ENCODE measurements at places on chromosomes 16 and 17.

- DNase-seq: no peak
These were observed 3.1 kb downstream of the ALOX15B start for GRCh38 chr17:8041979-8042378.

DNA sequence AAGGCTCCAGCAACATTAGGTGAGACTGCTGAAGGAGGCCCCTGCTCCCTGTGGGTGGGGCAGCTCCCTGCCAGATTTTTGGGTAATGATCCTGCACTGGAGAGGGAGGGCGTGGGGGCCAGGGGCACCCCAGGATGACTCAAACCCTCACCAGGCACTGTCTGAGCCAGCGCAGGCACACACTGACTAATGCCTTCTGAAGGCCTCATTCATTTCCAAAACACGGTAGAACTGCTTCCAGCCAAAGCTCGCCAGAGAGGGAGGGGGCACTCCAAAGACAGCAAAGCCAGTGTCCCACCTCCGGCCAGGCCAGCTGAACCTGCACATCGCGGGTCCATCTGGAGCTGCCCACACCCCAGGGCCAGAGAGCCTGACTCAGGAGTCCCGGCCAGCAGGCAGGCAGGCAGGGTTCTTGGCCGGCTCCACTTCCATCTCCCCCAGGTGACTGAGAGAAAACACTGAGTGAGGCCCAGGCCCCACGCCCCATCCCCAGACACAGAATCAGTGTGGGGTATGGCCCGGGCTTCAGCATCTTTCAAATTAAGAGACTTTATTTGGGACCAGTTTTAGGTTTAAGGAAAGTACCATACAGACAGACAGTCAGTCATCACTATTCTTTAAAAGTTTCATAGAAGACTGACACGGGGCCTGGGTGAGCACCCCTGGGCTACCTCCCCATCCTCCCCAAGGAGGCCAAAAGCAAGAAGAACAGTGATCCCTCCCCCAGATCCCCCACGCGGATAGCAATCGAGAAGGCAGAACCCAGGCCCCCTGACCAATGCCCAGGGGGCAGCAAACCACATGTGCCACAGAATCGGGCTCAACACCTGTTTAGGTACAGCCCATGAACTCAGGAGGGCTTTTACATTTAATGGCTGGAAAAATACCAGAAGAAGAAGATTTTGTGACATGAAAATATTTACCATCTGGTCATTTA is 2.3 kb downstream of the PIEZO1 start:
- peak; percentile 82 for DNase-seq

DNA sequence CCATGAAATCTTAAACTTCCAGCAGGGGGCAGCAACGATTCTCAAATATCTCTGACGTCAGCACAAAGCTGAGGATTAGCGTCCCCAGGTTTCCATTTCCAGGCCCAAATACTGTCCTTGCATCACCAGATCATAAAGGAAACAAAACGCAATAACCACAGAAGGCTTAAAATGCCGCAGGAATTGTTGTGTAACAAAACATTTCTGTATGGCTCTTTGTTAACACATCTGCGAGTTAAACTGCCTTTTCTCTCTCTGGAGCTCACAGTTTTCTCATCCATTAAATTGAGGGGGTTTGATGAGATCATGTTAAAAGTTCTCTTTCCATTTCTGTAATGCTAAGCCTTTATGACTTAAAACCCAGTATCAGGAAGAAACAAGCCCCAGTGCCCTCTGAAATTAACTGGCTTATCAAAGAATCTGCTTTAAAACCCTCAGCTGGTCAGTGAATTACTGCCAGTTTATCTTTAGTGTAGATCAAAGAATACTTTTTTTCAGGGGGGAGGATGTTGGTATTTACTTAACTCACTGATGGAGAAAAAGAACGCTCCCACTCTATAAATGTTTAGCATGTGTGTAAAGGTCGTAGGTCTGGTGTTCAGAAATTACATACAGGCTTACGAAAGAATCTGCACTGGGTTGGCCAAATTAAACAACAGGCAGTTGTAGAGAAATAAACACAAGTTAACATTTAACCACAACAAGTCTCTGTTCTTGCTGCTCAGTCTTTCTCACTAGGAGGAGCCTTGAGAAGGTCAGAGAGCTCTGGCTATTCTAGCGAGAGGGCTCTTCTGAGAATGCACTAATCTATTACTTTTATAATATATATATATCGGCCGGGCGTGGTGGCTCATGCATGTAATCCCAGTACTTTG is 10.6 kb upstream of the TERF2 start:
- DNase-seq: peak; percentile 64

DNA sequence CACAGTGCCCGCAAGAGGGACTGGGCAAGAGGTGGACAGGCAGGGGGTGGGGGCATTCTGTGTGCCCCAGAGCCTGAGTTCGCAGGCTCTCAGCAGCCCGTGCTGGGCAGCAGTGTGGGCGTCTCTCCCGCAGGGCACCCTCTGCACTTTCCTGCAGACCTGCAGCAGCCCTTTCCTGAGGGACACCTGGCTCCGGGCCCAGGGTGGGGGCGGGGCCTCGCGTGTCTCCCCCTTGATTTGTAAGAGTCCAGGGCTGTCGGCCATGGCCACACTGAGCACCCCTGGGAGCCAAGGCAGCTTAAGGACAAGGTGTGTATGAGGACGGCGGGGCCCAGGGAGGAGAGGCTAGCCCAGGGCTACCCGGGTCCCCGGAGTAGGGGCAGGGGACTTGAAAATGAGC is 33.4 kb upstream of the SLC38A10 start:
- no peak for DNase-seq

DNA sequence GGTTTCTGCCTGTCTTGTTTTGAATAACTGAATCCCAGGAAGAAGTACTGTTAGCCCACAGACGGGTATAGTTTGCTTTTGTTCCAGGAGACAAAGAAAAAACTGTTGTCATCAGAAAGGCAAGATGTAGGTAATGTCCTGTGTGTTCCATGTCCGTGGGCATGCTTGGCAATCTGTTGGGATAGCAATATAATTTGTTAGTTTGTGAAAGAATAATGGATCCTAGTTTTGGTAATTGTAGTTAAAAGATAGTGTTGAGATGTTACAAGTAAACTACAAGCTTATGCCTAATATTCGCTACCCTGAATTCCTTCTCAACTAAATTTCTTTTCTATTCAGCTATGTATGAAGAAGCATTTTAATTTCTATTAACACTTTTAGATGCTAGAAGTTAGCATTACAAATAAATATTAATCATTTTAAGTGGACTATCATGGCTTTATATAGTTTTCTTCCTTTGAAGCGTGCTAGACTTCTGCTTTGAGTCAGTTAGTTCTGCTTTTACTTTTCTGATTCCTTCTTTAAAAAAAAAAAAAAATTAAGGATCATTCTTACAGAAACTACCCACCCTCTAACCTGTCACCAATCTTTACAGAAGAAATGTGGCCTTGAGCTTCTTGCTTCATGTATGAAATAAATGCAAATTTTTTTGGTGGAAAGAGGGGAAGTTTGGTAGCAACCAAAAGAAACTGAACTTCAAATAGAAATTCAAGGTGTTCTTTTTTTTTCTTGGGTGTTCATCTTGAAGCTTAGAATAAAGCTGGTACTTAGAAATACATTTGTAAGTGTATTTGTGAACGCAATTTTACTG is 2.4 kb downstream of the EVI2A start:
- DNase-seq: no peak

DNA sequence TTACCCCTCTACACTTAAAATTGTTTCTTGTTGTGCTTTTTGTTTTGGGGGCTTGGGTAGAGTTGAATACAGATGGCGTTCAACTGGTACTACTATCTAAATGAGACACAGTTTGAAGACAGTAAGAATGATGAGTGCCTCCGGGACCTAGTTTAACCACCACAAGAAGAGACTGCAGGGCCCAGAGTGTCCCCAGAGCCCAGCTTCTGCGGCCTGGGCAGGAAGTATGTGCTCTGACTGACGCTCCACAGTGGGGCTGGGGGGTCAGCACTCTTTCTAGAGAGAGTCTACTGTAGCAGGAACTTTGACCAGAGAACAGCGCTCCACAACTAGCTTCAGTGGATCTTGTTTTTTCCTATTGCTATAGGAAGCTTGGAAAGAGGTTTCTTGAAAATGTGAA is 174.0 kb downstream of the VPS53 start:
- DNase-seq: no peak

- DNase-seq: no peak
These were observed 23.4 kb downstream of the SMURF2 start for GRCh38 chr17:64638552-64639203.

DNA sequence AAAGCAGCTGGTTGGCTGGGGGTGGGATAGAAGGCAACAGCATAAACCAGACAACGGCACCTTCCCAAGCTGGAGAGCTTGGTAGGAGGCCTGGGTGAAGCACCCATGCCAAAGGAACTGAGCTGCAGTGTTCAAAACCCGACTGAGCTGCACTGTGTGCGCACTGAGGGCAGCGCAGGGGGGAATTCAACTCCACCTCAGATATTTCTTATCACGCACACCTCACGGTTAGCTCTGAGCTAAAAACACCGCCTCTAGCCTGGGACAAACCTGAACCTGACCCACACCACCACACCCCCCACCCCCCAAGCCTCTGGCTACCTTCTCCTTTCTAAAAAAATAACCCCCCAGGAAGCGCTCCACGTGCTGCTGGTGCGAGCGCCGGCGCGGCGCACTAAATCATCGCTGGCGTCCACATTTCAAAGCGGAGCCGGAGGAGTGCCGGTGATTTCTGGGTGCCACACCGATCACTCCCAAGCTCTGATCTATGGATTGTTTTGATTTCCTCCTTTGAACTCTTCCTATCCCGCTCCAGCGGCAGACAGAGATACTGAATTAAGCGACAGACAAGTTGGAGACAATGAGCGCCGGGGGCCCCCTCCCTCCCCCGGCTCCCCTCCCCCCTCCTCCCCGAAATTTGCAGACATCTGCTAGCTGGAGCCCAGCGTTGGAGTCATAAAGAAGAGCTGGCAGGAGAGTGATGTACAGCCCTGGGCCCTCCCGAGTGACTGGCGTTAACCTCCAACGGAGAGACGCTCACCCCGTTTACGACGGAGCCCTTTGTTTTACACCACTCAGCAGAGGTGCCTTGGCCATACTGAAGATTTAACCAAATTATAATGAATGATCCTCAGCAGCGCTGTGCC is 85.0 kb downstream of the NOG start:
- no peak for DNase-seq

- no peak for DNase-seq
These were observed 62.4 kb upstream of the MARCHF10 start for GRCh38 chr17:62870552-62870971.

- no peak for DNase-seq
These were observed 1.6 kb downstream of the ZNF423 start for GRCh38 chr16:49854188-49854795.

- DNase-seq: no peak
These were observed 313.1 kb downstream of the MAF start for GRCh38 chr16:79287424-79287917.

GRCh38 chr17:37742762-37743611 is 1.9 kb downstream of the HNF1B start:
- peak; percentile 12 for DNase-seq

DNA sequence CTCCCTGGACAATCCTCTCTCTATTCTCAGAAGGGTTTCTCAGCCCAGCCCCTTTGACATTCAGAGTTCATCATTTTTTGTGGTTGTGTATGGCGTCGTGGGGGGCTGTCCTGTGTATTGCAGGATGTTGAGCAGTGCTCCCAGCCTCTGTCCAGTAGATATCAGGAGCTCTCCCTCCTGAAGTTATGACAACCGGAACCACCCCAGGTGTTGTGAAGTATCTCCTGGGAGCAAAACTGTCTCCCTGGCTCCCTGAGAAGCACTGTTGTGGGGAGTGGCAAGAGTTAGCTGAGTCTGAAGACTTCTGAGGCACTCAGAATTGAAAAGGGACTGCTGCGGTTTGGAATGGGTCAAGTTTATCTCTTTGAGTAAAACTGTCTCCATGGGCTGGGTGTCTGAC is 55.9 kb upstream of the MGAT5B start:
- no peak for DNase-seq

GRCh38 chr16:9219813-9220212 is 128.4 kb downstream of the HAPSTR1 start:
- no peak for DNase-seq

- DNase-seq: no peak
These were observed 10.1 kb upstream of the PIPOX start for GRCh38 chr17:29032857-29033197.

DNA sequence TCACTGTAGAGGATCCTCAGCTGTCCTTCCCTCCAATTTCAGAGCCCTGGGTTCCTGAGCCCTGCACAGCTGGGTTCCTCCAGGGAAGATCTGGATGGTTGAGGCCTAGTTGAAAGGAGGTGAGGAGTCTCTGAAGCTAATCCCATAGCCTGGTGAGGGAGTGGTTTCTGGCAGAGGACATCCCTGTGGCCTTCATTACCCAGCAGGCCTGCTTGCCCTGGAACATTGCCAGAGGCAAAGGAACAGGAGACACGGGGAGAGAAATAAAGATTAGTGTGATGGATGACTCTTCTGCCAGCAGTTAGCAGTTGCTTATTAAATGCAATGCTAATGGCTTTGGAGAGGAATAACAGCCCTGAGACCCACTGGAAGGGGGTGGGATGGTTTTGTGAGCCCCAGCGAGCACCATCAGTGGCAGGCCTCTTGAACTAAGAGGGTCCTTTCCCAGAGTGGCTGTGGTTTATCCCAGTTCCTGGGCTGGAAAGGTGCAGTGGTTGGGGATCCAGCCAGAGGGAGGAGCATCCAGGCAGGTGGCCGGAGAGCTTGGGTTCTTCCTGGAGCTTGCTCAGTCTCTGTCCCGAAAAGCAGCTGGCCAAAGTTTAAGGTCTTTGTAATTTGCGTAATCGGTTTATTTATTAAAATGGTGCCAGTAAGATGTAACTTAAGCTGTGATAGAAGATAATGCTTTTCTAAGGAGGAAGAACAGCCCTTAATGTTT is 209.7 kb downstream of the CCDC182 start:
- no peak for DNase-seq

DNA sequence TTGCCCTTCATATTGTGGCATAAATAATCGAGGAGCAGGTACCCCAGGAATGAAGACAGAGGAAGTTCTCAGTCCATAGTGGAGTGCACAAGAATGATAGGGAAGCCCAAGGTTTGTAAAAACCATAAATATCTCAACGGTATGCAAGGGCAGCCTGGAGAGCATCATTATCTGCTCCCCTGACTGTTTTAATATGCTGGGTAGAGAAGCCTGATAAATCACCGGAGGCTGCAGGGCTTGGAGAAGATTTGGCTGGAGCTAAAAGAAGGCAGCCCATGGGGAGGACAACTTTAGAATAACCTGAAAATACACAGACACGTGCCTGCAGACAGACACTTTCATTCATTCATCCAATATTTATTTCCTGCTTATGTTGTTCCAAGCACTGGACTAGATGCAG is 205.2 kb upstream of the RPL38 start:
- no peak for DNase-seq

- no peak for DNase-seq
These were observed 248.6 kb downstream of the FTO start for GRCh38 chr16:53952215-53953208.

Measured in activated naive CD4-positive, alpha-beta T cell treated with anti-CD3 and anti-CD28 coated beads, Interleukin-2, amount 50 U/mL, for 16 hours (primary cell).